RKO (cell line): ENCODE measurements at places on chromosomes 2 and 18.

DNA sequence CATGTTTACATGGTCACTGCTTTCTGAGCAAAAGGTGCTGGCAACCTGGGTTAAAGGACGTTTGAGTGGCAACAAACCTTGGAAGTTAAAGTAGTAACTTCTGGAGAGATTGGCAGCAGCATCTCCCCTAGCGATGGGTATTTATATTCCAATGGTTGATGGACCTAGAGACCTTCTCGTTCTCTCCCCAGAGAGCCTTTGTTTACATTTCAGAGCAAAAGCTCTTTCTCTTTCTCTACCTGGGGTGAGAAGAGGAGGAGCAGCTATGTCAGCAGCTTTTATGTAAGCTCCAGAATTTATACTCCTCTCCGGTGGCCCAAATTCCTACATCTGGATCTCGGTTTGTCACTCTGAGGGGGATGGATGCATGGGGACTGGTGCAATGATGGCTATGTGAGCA is 213.7 kb upstream of the ARL4C start:
- no peak for DNase-seq

GRCh38 chr2:219562049-219563020 is 9.0 kb downstream of the OBSL1 start:
- no peak for DNase-seq

DNA sequence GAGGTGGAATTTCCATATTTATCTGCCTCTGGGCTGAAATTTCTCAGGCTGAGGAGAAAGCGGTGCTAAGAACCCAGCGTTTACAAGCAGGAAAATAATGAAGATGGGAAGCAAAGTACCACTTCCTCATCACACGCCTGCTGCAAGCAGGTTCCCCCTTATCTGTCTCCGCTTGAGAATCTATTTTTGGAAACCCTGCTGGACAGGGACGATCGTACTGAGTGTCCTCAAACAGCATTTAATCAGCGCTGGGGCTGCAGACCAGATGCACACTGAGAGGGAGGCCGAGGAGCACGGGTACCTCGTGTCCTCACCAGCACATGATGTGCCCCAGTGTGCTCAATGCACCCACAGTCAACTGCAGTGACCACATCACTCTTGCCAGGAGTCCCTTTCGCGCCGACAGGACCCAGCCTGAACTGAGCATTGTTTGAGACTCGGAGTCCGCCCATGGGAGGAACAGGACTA is 160.4 kb downstream of the HDAC4 start:
- DNase-seq = no peak

DNA sequence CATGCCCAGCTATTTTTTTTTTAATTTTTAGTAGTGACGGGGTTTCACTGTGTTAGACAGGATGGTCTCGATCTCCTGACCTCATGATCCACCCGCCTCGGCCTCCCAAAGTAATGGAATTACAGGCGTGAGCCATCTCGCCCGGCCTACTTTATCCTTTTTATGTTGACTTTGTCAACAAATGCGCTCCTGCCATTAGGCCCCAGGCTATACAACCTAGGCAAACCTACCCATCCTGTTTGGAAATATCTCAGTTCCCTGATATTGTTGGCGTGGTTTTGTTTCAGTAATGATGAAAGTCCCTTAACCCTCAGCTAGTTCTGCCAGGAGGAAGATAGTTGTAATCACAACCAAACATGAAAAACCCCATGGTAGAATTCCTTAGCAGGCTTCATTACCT is 249.4 kb upstream of the SOX11 start:
- no peak for DNase-seq

DNA sequence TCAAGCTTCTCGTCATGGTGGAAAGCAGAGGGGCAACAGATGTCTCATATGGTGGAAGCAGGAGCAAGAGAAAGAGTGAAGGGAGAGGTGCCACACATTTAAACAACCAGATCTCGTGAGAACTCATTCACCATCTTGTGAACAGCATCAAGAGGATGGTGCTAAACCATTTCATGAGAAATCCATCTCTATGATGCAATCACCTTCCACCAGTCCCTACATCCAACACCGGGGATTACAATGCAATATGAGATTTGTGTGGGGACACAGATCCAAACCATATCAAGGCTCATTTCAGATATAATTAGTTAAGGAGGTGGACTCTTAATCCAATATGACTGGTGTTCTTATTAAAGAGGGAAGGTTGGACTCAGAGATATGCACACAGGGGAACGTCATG is 272.8 kb downstream of the KCNS3 start:
- no peak for DNase-seq

GRCh38 chr2:147355706-147356105 is 489.1 kb upstream of the ACVR2A start:
- DNase-seq = no peak

DNA sequence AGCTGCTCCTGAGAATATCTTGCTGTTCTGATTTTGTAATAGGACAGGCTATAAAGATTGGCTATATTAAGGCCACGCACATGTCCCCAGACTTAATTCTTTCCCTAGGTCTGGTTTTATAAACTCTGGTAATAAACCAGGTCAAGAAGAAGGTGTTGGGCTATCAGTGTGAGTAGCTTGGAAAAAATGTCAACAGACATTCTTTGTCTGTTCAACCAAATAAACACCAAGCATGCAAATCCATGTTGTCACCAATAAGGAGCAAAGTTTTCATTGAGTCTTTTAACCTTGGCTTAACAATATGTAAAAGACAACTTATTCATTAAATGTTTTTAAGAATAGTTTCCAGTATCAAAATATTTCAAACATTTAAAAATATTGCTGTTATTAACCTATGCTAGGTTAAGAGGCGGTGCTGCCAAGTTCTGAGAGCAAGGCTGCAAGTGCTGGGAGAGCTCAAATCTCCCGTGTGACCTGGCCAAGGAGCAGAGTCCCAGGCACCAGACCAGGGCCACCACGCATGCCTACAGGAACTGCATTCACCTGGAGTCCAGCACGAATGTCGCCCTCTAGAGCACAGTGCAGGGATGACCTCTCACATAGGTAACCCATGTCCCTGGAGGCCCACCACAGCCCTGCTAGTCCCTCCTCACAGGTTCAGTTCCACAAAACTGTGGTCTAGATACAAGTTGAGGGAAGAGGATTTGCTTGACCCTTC is 120.5 kb upstream of the POU3F3 start:
- DNase-seq = peak; percentile 20

- no peak for DNase-seq
Observed at GRCh38 chr2:102010902-102011301, 19.1 kb downstream of the IL1R2 start.

DNA sequence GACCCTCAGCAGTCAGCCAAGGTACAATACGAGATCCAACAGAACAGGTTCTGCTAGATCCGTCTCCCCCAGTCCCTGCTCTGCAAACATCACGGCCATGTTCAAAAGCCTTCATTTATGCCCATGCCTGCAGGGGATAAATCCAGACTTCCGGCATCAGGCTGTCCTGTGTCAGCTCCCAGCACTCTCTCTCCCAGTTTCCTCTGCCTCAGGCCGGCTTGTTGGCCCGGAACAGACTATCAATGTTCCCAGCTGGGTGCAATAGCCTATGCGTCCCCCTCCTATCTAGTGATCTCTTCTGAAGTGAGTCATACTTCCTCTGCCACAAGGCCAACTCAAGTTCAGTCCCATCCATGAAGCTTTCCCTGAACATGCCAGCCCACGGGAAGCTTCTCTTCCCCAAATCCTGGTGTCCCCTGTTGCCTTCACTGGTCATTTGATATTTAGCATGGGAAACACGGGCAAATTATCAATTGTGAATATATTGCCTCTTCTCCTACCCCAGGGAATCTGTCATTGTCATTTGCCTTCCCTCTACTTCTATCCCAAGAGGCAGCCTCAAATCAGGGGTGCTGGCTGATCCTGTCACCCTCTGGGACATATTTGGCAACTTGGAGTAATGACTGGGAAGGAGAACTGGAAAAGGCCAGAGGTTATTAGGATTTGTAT is 51.1 kb downstream of the CAPN13 start:
- DNase-seq = no peak
